ENCODE measurements at places on chromosomes 5 and 9.

- DNase-seq: no peak
These were observed 700.3 kb downstream of the PTPRD start for GRCh38 chr9:9912459-9912858.

- no peak for DNase-seq
These were observed 84.5 kb downstream of the GNAQ start for GRCh38 chr9:77946969-77947620.

GRCh38 chr9:36551910-36552309 is 20.8 kb upstream of the MELK start:
- DNase-seq: no peak

DNA sequence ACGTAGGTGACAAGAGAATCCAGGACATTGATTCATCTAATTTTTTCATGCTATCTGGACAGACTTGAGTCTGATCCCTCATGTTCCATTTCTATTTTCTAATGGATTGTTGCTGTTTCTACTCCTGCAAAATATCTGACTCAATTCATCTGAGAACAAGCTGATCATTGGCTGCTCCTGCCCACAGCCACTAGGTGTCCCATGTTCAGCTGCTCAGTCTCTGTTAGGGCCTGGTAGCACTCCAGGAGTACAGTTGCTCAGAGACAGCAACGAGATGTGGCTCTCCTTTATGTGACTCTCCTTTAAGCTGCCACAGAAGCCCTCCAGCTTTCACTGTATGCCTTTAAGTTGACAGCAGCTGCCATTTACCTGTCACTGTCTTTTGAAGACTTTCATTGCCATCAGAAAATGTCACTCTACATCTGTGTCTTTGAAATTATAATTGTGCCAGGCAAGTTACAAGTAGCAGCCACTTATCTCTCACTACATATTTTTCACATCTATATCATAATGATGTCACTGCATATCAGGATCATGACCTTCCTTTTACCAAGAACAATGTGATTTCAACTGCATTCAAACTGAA is 1944.2 kb upstream of the NUDT12 start:
- DNase-seq: no peak

GRCh38 chr9:109181284-109181683 is 14.2 kb upstream of the FRRS1L start:
- DNase-seq: peak; percentile 9
